CD4-positive, alpha-beta T cell treated with Interleukin-21 for 1 hour (primary cell): ENCODE measurements at places on chromosomes 2 and 18.

DNA sequence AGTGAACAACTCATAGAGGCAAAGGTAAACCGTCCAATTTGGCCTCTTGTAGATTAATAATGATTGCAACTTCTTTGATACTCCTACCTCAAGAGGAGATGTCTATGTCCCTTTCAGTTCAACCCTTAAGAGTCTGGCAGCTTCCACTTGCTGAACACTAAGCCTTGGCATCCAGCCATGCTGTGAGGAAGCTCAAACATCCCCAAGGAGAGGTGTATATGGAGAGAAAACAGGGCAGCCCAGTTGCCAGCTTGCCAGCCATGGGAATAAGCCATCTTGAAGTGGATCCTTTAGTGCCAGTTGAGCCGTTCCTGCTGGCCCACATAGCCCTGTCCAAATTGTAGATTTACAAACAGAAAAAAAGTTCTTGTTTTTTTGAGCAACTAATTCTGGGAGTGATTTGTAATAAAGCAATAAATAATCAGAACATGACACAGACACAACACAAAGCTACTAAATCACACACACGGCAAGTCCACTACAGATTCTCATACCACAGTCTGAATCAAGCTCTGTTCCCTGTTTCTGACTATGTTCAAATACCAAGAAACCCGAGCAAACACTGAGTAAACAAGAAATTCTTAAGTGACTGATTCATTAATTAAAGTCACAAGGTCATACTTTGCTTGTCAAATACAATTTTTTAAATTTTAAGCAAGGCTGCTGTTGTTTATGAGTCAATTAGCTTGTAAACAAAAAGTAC, 96.1 kb downstream of the PID1 start:
- no peak for DNase-seq

- DNase-seq = no peak
Observed at GRCh38 chr18:5462227-5462626, 81.6 kb downstream of the EPB41L3 start.

- DNase-seq = no peak
Observed at GRCh38 chr2:240303896-240304745, 131.3 kb upstream of the GPC1 start.

- no peak for DNase-seq
Observed at GRCh38 chr2:121489911-121490583, 40.6 kb upstream of the RNU4ATAC start.

- DNase-seq = no peak
Observed at GRCh38 chr18:44179693-44180092, 501.0 kb upstream of the SETBP1 start.

- DNase-seq = no peak
Observed at GRCh38 chr2:186526281-186526680, 40.2 kb downstream of the ZC3H15 start.

GRCh38 chr2:126317790-126318431, 338.0 kb upstream of the GYPC start:
- DNase-seq = no peak

GRCh38 chr18:58996131-58996641, 131.5 kb downstream of the ZNF532 start:
- no peak for DNase-seq

GRCh38 chr2:66433945-66434678, 813 bp upstream of the MEIS1 start:
- DNase-seq = no peak

- DNase-seq = no peak
Observed at GRCh38 chr2:238161291-238162051, 2.7 kb downstream of the ERFE start.

GRCh38 chr2:150989969-150990368, 271.7 kb downstream of the RBM43 start:
- DNase-seq = no peak

DNA sequence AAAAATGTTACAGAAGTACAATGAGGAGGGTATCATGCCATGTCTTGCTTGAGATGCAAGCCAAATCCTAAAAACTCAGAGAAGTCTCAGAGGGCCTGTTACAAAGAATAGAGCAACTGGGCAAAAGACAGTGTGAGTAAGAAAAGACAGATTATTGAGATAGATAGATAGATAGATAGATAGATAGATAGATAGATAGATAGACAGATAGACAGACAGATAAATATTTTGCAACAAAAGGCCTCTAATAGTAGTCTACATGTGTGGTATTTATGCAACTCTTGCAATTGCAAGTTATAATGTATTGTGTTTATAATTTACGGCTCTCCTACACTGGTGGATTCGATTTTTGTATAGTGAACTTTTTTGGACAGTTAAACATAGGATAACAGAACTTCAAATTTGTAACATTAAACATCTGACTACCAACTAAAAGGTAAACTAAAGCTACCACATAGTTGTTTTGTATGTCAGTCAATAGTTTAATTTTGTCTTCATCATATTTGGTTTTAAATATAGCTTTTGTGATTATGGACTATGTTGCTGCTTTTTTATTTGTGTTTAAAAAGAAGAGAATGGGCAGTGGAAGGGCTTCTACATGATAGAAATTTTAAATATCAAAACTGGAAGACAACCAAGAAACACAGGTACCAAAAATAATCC, 740.7 kb upstream of the LRRTM4 start:
- no peak for DNase-seq

- DNase-seq = no peak
Observed at GRCh38 chr2:205646680-205647079, 35.6 kb upstream of the NRP2 start.
